Activated T-cell treated with anti-CD3 and anti-CD28 coated beads, Interleukin-2, amount 50 U/mL, for 72 hours (primary cell): ENCODE measurements at places on chromosomes 2 and 18. TPM values are rescaled to one million over a fixed set of nuclear protein-coding genes. Genes with fewer than 3 reads are reported as not detected.

GRCh38 chr2:71226096-71226964, 573 bp downstream of the PAIP2B start:
- H3K27me3 ChIP-seq, result peaks cover 5% of the 10 kb centered on the region
- H3K27ac ChIP-seq, result peak overlapping the region; percentile 56
- peak overlapping the region; percentile 86 for H3K4me3 ChIP-seq
- H3K36me3 ChIP-seq, result peaks cover 3% of the 10 kb centered on the region

- no peak overlapping the region for H3K27ac ChIP-seq
- H3K4me1 ChIP-seq, result peaks cover 6% of the 10 kb centered on the region
- no peak for DNase-seq
- no peak overlapping the region for H3K4me3 ChIP-seq
- no peaks in the 10 kb centered on the region for H3K36me3 ChIP-seq
Observed at GRCh38 chr2:45978302-45978859, 318.8 kb upstream of the EPAS1 start.

- peaks cover 76% of the 10 kb centered on the region for H3K4me1 ChIP-seq
- peak; percentile 92 for DNase-seq
- no peaks in the 10 kb centered on the region for H3K27me3 ChIP-seq
- no peaks in the 10 kb centered on the region for H3K36me3 ChIP-seq
Observed at GRCh38 chr2:25314514-25315315, 27.0 kb downstream of the DNMT3A start.

- no peak overlapping the region for H3K27ac ChIP-seq
- H3K4me1 ChIP-seq, result peaks cover 4% of the 10 kb centered on the region
- DNase-seq, result no peak
- no peak overlapping the region for H3K4me3 ChIP-seq
- no peaks in the 10 kb centered on the region for H3K27me3 ChIP-seq
Observed at GRCh38 chr2:65264821-65265670, 37.4 kb downstream of the ACTR2 start.

DNA sequence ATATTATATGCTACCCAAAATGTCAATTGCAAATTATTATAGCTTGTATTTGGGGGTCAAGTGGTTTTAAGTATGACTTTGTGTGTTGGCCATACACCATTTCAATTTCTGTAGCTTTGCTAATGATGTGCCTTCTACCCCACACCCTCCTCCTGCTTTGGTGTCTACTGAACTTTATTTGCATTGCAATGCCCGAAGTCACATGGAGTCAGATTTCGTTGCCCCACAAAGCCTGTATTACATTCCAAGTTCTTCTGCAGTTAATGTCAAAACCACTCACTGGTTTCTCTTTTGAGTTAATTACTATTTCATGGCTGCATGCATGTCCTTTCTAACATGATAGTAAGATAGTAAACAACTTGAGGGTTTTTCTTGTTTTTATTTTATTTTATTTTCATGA, 528.9 kb downstream of the RIT2 start:
- no peaks in the 10 kb centered on the region for H3K36me3 ChIP-seq
- no peaks in the 10 kb centered on the region for H3K27me3 ChIP-seq
- H3K27ac ChIP-seq, result no peak overlapping the region

DNA sequence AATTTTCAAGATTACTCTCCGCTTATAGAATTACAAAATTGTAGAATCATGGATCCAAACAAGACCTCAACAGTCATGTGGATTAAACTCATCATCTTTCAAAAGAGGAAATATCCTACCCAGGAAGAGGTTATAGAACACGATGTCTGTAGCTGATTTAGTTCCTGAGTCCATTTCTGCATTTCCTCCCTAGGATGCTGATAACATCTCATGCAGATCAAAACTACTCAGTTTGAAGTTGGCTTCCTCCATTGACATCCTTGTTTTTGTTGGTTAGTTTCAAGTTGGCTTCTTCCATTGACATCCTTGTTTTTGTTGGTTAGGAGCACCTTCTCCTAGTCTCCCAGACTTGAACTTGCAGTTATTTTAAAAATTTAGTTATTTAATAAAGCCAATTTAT, 147.5 kb downstream of the PARD3B start:
- H3K4me3 ChIP-seq, result no peak overlapping the region
- H3K27me3 ChIP-seq, result no peaks in the 10 kb centered on the region
- no peaks in the 10 kb centered on the region for H3K4me1 ChIP-seq
- no peak for DNase-seq

DNA sequence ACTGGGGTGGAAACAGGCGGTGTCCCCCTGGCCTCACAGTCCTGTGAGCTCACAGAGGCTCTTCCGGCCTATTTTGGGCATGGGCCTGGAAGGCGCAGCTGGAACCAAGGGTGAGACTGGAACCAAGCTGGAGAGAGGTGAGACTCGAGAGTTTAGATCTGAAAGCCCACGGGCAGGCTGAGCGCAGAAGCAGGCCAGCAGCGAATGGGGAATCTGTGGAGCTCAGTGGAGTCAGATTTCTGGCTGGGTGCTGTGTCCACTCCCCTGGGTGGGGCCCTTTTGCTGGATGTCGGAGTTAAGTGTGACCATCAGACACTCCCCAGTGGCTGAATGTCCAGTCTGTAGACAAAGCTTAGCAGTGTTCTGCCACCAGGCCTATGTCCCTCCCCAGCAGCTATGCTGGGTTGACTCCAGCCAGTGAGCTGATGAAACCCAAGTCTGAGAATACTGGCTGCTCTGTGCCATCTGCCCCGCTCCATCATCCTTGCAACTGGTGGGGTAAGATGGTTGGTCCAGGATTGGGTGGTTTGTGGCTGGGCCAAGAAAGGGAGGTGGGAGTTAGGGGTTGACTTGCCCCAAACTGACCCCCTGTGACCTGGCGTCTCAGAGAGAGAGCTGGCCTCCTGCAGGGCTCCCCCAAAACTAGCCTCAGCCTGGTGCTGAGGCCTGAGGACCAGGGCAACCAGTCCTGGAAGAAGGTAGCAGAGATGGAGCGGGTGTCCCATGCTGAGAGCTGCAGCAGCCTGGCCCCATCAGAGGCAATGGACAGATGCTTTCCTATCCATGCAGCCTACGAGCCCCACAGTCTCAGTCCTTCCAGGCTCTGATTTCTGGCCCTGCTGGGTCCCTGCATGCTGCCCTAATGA, 34.4 kb downstream of the CYP26B1 start:
- H3K27me3 ChIP-seq, result peaks cover 7% of the 10 kb centered on the region
- H3K27ac ChIP-seq, result no peak overlapping the region
- no peak overlapping the region for H3K4me3 ChIP-seq
- H3K4me1 ChIP-seq, result no peaks in the 10 kb centered on the region
- DNase-seq, result no peak
- no peaks in the 10 kb centered on the region for H3K36me3 ChIP-seq

POTEI gene
- not detected for total RNA-seq

DNA sequence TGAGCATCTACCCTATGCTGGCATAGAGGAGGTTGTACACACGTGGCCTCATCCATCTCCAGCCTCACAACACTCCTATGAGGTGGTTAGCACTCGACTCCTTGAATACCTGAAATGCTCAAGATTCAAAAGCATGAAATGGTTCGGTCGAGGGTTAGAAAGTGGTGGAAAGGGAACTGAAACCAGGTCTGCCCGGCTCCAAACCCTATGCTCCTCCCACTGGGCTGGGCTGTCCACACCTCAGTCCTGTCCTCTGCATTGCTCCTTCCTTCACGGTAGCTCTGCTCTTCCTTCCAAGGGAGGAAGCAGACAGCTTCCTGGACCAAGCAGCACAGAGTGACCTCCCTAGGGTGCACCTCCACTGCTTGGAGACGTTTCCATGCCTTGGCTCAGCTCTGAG, 565.2 kb upstream of the ID2 start:
- H3K27me3 ChIP-seq, result peaks cover 2% of the 10 kb centered on the region
- no peak overlapping the region for H3K27ac ChIP-seq

CDH19 gene
- not detected for total RNA-seq

- no peak overlapping the region for H3K4me3 ChIP-seq
- peaks cover 11% of the 10 kb centered on the region for H3K27me3 ChIP-seq
- H3K36me3 ChIP-seq, result no peaks in the 10 kb centered on the region
- H3K4me1 ChIP-seq, result no peaks in the 10 kb centered on the region
Observed at GRCh38 chr2:156687715-156688114, 251.5 kb downstream of the GPD2 start.

DNA sequence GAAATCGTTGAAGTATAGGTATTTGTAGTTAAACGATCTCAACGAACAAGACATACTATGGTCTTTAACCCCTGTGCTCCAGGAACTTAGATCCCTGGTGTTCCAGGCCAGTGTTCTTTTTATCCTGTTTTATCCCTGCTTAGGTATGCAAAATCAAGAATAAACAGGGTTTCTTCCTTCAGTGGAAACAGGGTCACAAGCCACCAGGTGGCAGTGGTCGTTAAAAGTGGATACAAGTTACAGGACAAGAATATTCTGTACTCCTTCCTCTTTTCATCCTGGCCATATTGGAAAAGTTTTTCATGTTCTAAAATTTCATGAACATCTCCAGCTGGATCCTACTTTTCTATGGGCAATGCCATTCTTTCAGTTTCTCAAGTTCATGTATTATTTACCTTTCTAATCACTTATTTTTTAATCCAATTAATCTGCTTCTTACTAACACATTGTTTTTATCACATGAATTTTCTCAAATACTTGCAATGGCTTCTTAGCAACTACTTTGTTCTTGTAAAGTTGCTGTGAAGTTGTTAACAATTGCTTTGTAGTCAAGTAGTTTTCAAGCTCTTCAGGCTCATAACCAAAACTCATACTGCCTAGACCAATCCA, 16.4 kb upstream of the HNMT start:
- no peaks in the 10 kb centered on the region for H3K27me3 ChIP-seq
- DNase-seq, result peak; percentile 31
- H3K27ac ChIP-seq, result no peak overlapping the region
- H3K36me3 ChIP-seq, result no peaks in the 10 kb centered on the region
- H3K4me3 ChIP-seq, result no peak overlapping the region

MAPRE3 gene
- 5.3 TPM for total RNA-seq

GRCh38 chr2:130264501-130264900, 66.3 kb upstream of the TUBA3E start:
- no peaks in the 10 kb centered on the region for H3K4me1 ChIP-seq
- H3K4me3 ChIP-seq, result no peak overlapping the region
- peaks cover 19% of the 10 kb centered on the region for H3K27me3 ChIP-seq
- DNase-seq, result no peak
- H3K27ac ChIP-seq, result no peak overlapping the region

- no peaks in the 10 kb centered on the region for H3K4me1 ChIP-seq
- no peak overlapping the region for H3K27ac ChIP-seq
- H3K27me3 ChIP-seq, result peaks cover 20% of the 10 kb centered on the region
- no peaks in the 10 kb centered on the region for H3K36me3 ChIP-seq
- H3K4me3 ChIP-seq, result no peak overlapping the region
Observed at GRCh38 chr2:238790833-238791230, 57.1 kb upstream of the TWIST2 start.

SULT1C4 gene
- total RNA-seq, result not detected

USP40 gene
- 19.6 TPM for total RNA-seq

CHRNG gene
- not detected for total RNA-seq

- H3K4me1 ChIP-seq, result no peaks in the 10 kb centered on the region
- no peak overlapping the region for H3K4me3 ChIP-seq
- no peaks in the 10 kb centered on the region for H3K36me3 ChIP-seq
- no peak overlapping the region for H3K27ac ChIP-seq
- DNase-seq, result no peak
Observed at GRCh38 chr2:173770947-173771678, 194.1 kb downstream of the SP3 start.
